Pulmonary artery endothelial cell (primary cell): ENCODE measurements at places on chromosomes 3 and 15. TPM values are rescaled to one million over a fixed set of nuclear protein-coding genes. Genes with fewer than 3 reads are reported as not detected.

SLC12A1 gene
- total RNA-seq = not detected in 2 replicates

AP3B2 gene
- not detected in 2 replicates for total RNA-seq

PEAK1 gene
- total RNA-seq = 69.5 and 78.1 TPM in 2 replicates

ALG1L2 gene
- total RNA-seq = not detected in 2 replicates

NR2F2 gene
- total RNA-seq = 13.6 and 22.9 TPM in 2 replicates

ITIH1 gene
- total RNA-seq = not detected in 2 replicates

INKA1 gene
- 20.4 and 21.5 TPM in 2 replicates for total RNA-seq
